ENCODE measurements at places on chromosomes 12 and 14.
A peak's percentile ranks its signal among the peaks of the same experiment; 100 is the strongest.

GRCh38 chr12:12786706-12787601, 1.5 kb downstream of the APOLD1 start:
- DNase-seq, result peak; percentile 19

GRCh38 chr14:24952851-24953666, 96.9 kb downstream of the STXBP6 start:
- no peak for DNase-seq

GRCh38 chr14:78758333-78758732, 588.2 kb downstream of the NRXN3 start:
- DNase-seq, result no peak

DNA sequence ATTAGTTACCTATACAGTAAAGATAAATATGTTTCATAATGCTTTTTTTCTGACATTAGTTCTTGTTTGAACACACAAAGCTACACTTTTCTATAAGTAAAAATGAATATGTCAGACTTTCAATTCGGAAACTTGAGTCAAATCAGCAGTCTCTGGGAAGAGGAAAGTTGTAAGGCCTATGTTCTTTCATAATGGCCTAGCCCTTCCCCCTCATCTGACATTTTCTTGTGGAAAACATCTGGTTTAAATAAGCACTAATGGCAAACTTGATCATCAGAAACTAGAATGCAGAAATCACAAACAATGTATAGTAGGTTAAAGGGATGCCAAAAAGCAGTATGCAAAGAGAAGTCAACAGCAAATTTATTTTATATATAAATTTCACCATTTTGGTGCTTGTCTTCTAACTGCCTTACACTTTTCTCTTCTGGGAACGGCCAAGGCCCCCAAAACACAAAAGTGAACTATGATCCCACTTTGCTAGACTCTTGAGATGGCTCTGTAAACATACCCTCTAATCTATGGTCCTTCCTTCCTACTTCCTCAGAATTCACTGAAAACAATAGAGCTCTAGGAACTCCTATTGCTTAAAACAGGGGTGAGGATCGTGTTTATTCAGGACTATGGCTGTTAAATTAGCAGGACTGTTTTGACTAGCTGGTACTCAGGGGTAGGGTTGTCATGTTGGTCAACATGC, 444.1 kb downstream of the RAD51B start:
- no peak for DNase-seq

DNA sequence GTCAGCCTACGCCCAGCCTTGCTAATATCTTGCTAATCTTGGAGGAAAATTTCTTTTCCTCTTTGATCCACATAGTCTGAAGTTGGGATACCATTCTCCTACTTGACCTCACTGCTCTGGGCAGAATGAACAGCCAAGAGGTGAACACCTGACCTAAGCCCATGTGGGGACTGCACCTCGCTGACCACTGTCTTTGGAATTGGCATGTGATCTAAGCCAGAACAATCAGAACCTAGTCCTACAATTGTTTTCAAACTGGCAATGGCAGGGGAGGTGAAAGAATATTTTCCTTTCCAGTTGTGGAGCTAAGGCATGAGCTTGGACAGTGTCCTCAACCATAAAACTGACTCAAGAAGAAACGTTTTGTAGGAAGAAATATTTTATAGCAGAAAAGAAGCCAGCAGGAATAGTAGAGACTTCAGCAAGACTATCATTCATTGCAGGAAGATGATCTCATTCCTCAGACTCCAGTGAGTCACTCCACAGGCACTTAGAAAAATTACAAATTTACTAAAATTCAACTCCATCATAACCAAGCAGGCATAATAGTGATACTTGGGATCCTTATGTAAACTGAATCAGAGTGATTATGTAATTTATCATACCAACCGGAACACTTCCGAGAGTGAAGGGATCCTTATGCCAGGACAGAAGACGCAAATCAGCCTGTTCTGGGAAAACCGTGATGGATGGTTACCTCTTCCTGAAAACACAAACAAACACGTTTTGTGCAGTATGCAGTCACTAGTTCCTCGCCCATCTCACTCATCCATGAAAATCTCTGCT, 14.7 kb downstream of the PTPRO start:
- DNase-seq, result no peak

DNA sequence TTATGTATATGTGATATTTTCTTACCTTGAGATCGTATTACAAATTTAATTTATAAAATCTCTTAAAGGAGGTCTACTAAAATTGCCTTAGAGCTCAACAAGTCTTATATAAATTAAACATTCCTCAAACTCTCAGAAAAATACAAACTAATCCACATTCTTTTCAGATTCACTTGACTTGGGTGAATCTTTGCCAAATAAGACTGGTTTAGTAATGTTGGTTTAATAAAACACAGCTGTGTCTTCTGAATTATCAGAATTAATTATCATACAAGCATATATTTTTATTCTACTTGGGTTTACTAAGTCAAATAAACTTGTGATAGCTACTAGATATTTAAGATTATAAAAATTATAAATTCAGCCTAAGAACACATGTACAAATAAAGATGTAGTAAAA, 13.3 kb downstream of the GLIPR1L2 start:
- DNase-seq, result no peak

- no peak for DNase-seq
These were observed 121.2 kb upstream of the LRIG3 start for GRCh38 chr12:59041241-59042121.

- DNase-seq, result no peak
These were observed 199.0 kb downstream of the TMEM117 start for GRCh38 chr12:44034906-44035305.

- no peak for DNase-seq
These were observed 123.3 kb downstream of the SLC38A6 start for GRCh38 chr14:61104358-61104757.
